ENCODE measurements at places on chromosomes 16 and 17. TPM values are rescaled to one million over a fixed set of nuclear protein-coding genes. Genes with fewer than 3 reads are reported as not detected.

- DNase-seq = no peak
These were observed 29.3 kb downstream of the TK2 start for GRCh38 chr16:66520406-66521170.

GRCh38 chr16:3953728-3954410 is 73.4 kb upstream of the CREBBP start:
- no peak for DNase-seq

DNA sequence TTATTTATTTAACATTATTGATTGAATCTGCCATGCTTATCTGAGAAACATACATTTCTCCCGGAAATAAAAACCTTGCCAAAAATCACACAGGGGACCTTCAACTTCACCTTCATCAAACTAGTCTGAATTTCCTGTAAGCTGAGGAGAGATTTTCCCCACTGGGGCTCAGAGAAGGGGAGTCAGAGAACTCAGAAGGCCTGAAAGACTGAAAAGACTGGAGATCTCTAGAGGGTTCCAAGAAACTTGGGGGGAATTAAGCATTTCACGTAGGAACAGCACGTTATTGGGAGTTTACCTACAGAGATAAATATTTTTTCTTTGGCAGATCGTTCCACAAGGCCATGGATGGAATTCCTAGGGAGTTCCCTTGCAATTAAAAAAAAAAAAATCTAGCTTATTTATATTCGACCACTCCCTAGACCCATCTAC is 528 bp upstream of the NOL11 start:
- no peak for DNase-seq

DNA sequence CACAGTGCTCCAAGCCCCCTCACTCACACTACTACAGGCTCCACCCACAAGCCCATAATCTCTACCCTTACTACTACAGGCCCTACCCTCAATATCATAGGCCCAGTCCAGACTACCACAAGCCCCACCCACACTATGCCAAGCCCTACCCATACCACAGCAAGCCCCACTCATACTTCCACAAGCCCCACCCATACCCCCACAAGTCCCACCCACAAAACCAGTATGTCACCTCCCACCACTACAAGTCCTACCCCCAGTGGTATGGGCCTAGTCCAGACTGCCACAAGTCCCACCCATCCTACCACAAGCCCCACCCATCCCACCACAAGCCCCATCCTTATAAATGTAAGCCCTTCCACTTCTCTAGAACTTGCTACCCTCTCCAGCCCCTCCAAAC is 13.8 kb downstream of the RIPOR1 start:
- no peak for DNase-seq

DNA sequence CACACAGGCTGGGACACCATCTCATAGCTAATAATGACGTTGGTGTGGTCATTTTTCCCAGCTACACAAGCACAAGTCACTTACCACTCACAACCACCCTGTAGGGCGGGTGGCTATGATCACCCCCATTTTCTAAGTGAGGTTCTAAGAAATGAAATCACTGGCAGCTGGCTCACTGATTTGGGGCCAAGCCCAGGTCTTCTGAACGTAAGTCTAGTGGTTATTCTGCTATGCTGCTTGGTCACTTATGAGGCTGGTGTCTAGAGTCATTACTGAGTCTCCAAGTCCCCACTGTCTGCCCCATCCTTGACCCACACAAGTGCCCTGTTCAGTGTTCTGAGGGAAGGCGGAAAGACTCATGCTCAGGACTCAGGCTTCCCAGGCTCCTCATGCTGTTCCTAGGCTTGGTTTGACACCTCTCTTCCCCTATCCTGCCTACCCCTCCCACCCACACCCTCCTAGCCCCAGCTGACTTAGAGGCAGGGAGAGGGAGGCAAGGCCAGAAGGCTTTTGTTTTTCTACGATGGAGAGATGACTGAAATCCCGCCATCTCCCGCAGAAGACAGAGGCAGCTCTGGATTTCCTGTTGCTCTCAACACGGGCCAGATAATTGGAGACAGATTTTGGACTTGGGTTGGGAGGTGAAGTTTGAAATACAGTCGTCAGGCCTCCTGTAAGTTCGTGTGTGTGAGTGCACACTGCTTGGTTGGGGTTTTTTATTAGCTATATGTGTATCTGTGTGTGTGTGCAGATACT is 32.2 kb downstream of the FZD2 start:
- DNase-seq = no peak

GRCh38 chr16:18832006-18832405 is 30.7 kb upstream of the ARL6IP1 start:
- no peak for DNase-seq

DNA sequence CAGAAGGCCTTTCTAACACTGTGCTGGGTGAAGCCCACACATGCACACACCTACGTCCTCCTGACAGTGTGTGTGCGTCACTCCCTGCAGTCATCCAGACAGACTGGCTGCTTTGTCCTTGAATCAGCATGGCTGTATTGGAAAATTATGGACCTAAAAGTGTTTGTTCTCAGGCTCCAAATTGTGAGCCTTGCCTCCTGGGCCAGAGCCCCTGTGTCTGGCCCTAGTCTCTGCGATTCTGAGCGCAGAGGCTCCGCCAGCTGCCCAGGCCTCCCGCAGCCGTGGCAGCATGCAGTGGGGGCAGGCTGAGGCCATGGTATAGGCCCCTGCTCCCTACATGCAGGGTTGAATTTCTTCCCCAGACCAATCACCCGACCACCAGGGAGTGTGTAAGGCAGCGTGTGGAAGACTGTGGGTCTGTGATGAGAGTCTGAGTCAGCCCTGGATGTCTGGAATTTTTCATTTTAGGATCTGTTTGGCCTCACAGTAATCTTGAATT is 166.9 kb downstream of the LGALS9B start:
- DNase-seq = no peak

GRCh38 chr16:86566601-86566965 is at the start of gene FOXC2:
Gene FOXC2, plus strand, starts transcription at chr16:86566829. Its CDS starts 507 bp downstream, at chr16:86567336.
- peak; percentile 92 for DNase-seq

DNA sequence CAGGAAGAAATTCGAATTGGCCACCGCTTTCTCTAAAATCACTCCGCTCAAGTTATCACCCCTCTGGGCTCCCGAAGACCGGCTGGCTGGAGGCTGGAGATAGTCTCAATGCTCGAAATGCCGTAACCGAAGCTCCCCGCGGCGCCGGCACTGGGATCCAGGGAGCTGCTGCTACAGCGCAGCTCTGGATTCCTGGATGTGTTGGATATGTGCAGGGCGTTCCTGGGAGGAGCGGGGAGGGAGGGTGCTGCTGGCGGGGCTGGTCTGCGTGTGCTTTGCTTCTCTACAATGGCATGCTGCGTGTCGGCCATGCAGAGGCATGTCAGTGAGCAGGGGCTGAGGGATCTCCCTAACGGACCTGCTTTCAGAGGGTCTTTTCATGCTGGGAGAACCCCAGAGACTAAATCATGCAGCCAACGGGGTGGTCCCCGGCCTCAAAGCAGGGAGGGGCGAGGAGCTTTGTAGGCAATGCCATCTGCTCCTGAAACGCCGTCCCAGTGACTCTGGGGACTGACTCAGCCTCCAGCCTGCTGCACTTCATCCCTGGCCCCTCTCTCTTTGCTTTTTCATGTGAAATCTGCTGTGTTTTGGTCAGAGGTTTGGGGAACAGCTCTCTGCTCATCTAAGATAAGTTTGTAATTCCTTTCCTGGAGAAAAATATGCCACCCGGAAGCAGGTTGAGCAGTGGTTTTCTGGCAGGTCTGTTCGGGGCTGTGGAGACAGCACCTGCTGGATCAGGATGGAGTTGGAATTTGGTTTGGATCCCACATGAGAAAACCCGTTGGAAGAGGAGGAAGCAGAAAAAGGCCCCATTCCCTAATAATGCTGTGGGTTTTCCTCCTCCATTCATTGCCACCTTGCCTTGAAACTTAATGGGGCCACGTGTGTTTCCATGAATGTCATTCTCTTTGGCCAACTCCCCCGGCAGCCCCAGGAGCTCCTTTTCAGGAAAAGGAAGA is 311.4 kb downstream of the SEC14L1 start:
- DNase-seq = no peak

- no peak for DNase-seq
These were observed 496.5 kb upstream of the CDH11 start for GRCh38 chr16:65618333-65618732.

GRCh38 chr16:81912395-81912794 is 98.9 kb downstream of the SDR42E1 start:
- DNase-seq = no peak

DNA sequence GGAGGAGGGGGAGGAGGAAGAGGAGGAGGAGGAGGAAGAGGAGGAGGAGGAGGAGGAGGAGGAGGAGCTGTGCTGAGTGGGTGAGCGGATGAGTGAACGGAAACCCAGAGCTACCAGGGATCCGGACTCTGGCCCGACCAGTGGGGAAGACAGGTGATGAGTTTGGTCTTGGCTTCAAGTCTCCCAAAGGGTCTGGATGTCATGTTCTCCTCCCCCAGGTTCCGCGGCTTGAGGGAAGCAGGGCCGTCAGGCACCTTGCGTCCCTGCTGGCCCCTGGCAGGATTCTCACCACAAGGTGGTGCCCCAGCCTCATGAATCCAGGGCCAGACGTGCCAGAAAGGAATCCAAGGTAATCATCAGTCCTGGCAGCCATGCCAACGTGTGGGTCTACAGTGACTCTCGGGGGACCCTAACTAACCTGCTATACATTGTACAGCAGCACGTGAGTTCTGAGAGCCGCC is 13.5 kb upstream of the ABAT start:
- peak; percentile 73 for DNase-seq

- DNase-seq = peak; percentile 37
These were observed 238.1 kb downstream of the ZNF423 start for GRCh38 chr16:49617710-49618330.

- DNase-seq = no peak
These were observed 306.3 kb downstream of the SOX9 start for GRCh38 chr17:72426948-72427760.

DNA sequence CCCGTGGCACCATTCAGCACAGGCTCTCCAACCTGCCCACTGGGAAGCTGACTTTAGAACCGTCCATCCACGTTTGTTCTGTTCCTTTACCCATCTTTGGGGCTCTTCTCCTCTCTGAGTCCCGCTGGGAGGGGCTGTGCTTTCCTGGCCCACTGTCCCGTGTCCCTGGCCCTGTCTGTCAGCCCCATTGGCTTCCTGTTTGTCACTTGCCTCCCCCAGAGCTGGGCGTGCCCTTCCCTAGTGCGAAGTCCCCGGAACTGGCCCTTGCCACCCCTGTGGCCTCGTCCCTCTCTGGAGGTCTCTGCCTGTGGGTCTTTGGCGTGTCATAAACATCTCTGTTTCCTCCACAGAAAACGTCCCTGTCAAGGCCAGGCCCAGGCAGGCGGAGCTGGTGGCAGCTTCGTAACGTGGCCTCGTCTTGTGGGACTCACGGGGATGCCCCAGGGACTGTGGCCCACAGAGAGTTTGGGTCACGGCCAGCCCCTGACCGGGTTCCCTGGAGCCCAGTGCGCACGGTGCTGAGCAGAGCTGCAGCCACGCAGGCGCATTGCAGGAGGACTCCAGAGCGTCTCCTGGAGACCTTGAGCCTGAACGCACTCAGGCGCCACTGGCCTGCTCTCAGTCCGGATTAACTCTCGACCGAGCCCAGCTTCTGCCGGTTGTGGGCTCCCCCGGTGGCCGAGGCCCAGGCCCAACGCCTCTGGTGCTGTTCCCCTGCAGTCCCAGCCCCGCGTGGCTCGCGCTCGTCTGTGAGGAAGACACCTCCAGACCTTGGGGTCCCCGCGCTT is 7.3 kb downstream of the CHMP6 start:
- no peak for DNase-seq

GRCh38 chr16:87801679-87802259 is 36.0 kb upstream of the KLHDC4 start:
- no peak for DNase-seq

DNA sequence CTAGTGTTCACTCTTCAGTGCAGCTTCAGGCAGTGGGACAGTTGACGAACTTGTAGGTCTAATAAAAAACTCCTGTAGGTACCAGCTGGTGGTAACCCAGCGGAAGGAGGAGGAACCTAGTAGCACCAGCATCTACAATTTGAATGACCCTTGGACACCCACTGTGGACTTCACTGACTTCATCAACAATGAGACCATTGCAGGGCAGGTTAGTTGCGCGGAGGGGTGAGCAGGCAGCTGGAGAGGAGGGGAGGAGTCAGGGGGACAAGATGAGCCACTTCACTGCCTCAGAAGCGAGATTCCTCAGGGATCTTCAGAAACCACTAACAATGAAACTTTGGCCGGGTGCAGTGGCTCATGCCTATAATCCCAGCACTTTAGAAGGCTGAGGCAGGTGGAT is 22.3 kb downstream of the AOC3 start:
- DNase-seq = no peak

GRCh38 chr17:40686192-40686591 is 17.4 kb downstream of the KRT24 start:
- no peak for DNase-seq

DNA sequence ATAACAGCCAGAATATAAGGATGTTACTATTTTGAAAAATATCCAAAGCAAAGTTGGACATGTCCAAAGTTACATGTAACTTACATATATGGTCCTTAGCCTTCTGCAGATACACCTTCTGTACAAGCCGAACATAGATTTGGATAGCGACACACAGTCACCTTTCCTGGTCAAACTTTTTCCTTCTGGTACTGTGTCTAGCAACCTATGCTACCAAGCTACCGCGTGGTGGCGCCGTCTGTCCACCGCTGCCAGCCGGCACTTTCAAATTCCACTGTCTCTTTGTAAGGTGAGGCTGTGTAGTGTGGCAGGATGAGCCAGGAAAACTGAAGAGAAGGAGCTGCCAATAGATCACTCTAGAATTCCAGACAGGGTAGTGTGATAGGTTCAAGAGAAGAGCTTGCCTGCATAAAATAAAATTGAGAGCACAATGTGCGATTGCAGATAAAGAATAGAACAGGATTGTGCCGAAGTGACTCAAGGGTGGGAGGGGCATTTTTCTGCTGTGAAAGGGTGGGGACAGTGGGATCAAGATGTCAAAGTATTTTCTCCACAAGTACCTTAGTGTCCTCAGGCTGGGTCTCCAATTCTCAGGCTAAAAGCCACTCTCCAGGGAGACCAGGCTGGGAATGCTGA is 366.9 kb downstream of the SLC39A11 start:
- DNase-seq = peak; percentile 51

DNA sequence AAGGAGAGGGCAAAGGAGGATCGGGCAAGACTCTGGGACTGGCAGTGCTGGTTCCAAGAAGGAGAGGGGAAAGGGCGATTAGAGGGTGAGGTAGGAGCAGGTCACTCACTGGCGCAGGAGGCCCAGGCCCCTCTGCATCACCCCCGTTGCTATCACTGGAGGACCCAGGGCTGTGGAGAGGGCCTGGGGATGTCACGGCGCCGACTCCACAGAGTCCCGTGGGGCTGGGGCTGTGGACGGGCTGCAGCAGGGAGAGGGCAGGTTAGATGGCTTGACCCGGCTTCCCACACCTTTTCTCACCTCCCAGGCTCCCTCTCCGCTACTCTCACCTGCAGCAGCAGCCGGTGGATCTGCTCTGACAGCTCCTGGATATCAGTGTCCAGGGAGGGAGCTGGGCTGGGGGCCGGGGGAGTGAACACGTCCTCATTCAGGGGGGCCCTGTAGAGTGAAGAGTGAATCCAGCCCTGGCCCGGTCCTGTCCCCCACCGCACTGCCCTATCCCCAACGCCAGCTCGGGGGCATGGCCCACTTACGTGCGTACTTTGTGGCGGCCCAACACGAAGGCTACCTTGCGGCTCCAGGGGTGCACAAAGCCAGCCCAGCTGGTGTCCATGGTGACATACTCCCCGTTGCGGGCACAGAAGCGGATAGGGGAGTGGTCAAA is 4.9 kb downstream of the PER1 start:
- DNase-seq = no peak

NPIPA8 gene
- total RNA-seq = 17.2 TPM

ENPP7 gene
- total RNA-seq = 0.18 TPM

MC1R gene
- 12.3 TPM for total RNA-seq

MYH2 gene
- 0.78 TPM for total RNA-seq

CASKIN1 gene
- total RNA-seq = 0.05 TPM

MYH13 gene
- not detected for total RNA-seq

SPATA32 gene
- not detected for total RNA-seq

KRT25 gene
- not detected for total RNA-seq

ZSCAN10 gene
- total RNA-seq = not detected

All from ureter (tissue), 1 donor.